ENCODE measurements at places on chromosomes 7 and 10.

DNA sequence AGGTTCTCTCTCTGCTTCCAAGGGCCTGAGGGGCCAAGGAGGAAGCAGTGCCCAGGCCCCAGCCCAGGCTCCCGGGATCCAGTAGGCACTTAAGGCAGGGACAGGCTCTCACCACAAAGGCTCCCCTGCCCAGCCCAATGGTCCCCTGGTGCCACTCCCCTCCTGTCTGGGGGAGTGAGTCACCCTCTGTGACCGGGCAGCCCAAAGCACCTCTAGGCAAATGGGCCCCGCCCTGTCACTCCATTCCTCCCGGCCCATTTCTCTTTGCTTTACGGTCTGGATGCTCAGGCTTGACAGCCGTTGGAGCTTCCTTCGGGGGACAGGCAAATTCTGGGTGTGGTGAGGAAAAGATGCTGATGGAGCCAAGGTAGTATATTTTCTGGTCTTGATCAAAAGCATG, at the start of gene CALHM3:
Gene CALHM3, minus strand, starts transcription at position 106 of the 400 bp plus-strand sequence. CDS start 208 bp downstream, outside the sequence.
- no peak for DNase-seq

GRCh38 chr10:75444781-75445386, 13.5 kb downstream of the LRMDA start:
- no peak for DNase-seq

- no peak for DNase-seq
Measured at GRCh38 chr10:110209926-110210673, 2.7 kb downstream of the MXI1 start.

DNA sequence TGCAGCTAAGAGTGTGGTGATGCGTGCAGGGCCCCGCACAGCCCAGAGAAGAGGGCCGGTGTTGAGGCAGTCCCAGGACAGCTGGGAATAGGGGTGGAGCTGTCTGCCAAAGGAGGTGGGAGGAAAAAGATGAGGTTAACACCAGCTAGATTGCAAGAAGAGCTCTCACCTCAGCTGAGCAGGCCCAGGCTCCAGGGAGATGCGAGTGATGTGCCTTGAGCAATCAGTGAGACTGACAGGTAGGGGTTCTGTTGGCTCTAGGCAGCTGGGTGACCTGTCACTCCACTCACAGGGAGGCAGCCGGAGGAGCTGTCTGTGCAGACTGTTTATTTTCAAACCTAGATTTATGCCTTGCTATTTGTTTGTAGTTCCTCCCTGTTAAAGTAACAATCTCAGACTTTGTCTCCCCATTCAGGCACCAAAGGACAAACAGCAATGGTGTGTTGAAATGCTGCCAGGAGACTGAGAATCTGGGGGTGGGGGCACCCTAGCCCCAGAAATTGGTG, 205.1 kb upstream of the CXCL12 start:
- no peak for DNase-seq

GRCh38 chr10:86757113-86757972, 924 bp downstream of the BMPR1A start:
- no peak for DNase-seq

DNA sequence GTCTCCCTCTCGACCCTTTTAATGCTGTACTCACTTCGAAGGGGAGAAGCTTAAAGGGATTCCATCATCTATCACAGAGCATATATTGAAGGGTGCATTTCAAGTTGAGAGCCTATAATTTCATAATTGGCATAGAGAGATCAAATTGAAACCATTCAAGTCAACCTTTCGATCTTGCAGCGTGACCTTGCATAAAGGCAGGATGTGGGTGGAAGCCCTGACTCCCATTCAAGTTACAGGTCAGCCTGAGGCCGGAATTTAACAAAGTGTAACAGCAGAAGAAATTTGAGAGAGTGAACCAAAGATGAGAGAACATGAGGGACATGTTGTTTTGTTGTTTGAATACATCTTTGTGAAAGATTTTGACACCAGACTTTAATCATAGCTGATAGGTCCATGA, 195.3 kb upstream of the TPK1 start:
- no peak for DNase-seq

DNA sequence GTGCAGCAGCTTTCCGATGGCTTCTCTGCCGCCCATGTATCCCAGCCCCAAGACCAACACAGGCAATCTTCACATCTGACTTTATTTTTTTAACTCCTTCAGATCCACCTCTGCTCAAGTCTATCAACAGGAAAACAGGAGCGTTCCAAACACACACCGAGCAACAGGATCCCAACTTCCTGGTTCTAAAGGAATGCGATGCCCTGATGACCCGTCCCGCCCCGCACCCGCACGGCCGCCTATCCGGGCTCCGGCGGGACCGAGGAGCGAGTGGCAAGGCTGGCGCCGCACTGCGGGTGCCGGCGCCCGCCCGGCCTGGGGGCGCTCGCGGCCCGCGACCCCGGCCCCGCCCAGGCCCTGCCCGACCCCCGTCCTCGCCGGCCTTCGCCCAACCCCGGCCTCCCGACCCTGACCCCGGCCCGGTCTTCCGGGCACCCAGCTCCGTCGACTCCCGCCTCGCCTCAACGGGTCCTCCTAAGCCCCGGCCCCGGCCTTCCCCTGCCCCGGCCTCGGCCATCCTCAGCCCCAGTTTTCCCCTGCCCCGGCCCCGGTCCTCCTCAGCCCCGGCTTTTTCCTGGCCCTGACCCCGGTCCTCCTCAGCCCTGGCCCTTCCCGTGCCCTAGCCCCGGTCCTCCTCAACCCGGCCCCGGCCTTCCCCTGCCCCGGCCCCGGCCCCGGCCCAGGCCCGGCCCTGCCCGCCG, 730 bp downstream of the LARP4B start:
- peak; percentile 8 for DNase-seq

- no peak for DNase-seq
Measured at GRCh38 chr10:112755446-112756234, 194.4 kb upstream of the TCF7L2 start.

GRCh38 chr10:101467286-101467770, 113.4 kb downstream of the BTRC start:
- DNase-seq, result peak; percentile 14

GRCh38 chr7:108112683-108113082, 17.5 kb downstream of the LAMB4 start:
- DNase-seq, result no peak

GRCh38 chr7:150371131-150371995, 2.7 kb downstream of the REPIN1 start:
- no peak for DNase-seq

DNA sequence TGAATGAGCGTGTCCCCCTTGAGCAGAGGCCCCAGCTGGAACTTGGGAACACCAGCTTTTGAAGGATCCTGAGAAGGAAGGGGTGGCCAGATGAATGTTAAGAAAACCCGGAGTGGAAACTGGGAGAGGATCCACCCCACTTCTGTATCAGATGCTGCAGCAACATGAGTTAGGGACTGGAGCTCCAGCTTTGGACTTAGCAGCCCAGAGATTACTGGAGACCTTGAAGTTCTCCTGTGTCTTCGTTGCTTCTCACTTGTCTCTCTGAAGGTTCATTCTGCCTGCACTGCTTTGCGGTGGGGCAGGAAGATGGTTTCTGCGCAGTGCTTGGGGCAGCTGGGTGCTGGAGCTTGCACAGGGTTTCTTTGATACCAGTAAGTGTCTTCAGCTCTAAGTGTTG, 9.3 kb downstream of the TMEM248 start:
- no peak for DNase-seq

GRCh38 chr7:36777062-36777461, 52.8 kb upstream of the AOAH start:
- DNase-seq, result peak; percentile 43

- no peak for DNase-seq
Measured at GRCh38 chr7:132544025-132544424, 32.2 kb downstream of the PLXNA4 start.

DNA sequence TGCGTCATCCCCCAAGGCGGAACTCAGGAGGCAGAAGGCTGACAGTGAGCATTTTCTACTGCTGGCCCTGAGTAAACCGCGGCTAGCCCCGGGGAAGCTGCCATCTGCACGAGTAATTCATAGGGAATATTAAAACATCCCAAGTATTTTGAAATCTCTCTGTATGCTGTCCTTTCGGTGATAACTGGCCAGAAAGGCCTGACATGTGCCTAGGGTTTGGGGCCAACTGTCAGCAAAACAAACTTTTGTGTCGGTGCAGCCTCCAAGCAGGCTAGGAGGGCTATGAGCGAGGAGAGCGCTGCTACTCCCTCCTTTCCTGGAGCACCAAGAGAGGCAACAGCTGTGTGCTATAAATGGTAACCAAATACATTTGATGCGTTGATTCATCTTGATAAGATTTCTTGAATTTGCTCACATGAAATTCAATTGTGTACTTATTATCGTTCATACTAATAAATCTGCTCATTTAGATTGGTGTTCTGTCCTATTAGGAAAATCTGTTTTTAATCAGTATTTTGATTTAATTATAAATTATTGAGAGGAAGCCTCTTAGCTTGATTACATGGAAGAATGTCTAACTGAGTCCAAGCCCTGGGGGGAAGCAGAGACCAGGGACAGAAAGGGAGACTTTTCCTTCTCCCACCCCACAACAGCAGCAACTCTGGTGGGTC, 124.4 kb upstream of the NPS start:
- DNase-seq, result no peak

DNA sequence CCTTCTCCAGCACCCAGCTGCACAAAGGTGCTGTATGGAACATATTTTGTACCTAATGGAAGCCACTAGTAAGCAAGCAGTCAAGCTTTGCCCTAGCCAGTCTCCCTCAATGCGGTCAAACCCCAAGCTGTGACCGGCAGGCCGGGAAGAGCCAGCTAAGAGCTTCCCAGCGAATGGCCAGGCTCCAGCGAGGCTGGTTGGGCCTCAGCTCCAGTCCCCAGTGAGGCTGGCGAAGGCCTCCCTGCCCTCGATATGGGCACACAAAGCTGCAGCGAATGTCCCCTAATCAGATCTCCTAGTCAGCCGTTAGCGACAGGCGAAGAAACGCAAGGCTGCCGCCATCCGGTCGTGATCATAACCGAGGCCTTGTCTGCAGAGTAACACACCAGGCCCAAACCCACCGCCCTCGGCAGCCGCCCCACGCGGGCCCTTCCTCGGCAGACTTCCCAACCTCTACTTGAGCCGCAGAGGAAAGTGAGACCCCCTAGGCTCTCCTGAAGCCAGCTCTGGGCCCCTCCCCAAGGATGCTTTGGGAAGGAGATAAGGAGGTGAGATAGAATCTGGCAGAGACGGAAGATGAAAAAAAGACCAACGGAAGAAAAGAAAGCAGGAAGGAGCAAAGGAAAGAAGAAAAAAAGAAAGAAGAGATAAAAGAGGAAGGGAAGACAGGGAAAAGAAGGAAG, 3.1 kb upstream of the HOXA9 start:
- DNase-seq, result no peak

- no peak for DNase-seq
Measured at GRCh38 chr10:71632200-71632820, 87.3 kb downstream of the C10orf105 start.

DNA sequence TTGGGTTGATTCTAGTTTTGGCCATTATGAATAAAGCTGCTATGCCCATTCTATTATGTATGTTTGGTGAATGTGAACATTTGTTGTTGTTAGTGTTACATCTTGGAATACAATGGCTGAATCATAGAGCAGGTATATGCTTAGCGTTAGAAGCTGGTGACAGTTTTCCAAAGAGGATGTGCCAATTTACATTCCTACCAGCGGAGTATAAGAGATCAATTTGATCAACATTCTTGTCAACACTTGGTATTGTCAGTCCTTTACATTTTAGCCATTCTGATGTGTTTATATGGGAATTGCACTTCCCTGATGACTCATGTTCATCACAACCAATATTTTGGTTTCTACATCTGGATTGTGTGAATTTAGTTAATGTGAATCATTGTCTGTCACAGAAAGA, 37.8 kb upstream of the COBL start:
- DNase-seq, result no peak

DNA sequence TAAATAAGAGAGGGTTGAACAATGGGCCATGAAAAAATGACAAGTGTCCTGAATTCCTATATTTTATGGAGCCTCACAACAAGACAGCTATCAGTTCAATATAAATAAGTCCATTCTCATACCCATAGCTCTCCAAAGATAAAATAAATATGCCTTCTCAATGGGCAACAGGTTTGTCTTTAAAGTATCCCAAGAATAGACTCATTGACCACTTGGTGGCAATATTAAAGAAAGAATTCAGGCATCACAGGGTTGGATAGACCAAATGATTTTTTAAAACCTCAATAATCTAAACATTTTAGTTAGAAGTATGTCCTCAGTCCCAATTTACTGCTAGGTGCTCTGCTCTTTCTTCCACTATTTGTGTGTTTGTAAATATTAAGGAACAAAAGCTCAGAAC, 165.1 kb upstream of the WNT16 start:
- no peak for DNase-seq
